ENCODE measurements at places on chromosomes 3 and 15.

GRCh38 chr15:61780278-61780980 is 279.8 kb downstream of the VPS13C start:
- no peak for DNase-seq

- no peak for DNase-seq
These were observed 753 bp downstream of the INAFM2 start for GRCh38 chr15:40323953-40324937.

- DNase-seq = no peak
These were observed 105.4 kb downstream of the SCAPER start for GRCh38 chr15:76799760-76800159.

- no peak for DNase-seq
These were observed 3.4 kb upstream of the MGLL start for GRCh38 chr3:127825756-127826155.

DNA sequence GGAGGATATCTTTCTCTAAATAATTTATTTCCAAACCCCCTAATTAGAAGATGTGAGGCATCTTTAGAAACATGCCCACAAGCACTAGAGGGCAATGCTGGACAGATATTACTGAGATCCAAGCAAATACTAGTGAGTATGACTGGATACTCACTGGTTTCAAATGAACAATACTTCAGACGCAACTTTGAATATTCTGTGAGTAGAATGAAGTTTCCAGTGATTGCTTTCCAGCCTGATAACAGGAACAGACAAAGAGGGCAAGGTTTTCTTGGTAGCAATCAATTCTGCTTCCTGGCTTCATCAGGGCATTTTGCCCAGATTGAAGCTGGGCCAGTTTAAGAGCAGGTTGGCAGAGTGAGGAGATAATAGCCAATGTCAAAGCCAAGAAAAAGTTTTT is 442.6 kb upstream of the PDZRN3 start:
- no peak for DNase-seq

GRCh38 chr3:101996832-101997231 is 147.5 kb downstream of the NFKBIZ start:
- no peak for DNase-seq

DNA sequence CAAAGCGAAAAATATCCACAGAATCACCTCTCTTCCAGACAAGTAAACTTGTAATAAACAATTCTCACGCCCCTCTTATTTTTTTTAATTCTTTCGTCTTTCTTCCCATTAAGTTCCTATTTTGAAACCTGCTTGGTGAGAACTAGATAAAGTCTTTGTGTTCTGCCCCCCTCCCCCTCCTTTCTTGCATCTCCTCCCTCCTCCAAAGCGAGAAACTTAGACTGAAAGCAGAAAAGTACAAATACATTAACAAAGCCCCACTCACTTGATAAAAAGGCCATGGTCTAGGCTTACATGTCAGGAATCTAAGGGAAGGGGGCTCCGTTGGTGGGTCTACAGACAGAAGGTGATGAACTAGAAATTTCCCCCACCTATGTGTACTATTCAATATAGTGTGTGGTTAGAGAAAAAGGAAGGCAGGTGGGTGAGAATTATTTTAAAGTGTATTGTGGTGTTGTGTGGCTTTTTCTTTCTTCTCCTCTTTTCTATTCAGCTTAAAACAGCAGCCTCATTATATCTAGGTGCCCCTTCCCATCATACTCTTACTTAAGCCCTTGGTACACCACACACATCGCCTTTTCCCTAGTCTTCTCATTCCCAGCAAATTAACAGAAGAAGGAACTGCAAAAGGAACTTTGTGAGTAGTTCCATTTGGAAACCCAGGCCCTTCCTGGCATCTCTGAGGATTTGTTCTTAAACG is 215.3 kb downstream of the MEIS2 start:
- DNase-seq = no peak

DNA sequence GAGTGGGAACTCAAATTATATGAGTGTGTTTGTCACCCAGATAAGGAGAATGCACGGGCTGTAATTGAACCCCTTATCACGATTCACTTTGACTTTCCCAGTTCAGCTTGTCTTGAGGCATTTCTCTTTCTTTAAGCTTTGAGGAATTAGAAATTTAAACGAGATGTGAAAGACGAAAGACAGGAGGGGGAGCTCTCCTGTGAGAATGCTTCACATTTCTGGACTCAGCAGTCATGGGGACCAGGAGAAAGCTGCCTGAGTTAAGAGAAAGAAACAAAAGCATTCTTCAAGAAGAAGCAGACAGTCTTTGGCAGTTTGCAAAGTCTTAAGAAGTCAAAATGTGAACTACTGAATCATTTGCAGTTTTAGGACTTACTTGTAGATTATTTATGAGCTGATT is 205.6 kb downstream of the NECTIN3 start:
- no peak for DNase-seq

DNA sequence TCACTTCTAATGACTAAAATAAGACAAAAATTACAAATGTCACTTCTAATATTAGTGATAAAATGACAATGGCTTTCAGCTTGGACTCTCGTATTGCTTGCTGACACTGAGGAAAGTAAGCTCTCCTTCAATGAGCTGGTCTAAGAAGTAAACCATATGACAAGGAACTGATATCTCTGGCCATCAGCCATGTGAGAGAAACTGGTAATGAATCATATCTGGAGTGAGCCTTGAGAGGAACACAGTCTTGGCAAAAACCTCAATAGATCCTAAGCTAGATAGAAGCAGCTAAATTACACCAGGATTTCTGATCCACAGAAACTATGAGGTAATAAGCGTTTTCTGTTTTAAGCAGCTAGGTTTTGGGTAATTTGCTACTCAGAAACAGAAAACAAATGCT is 1575.1 kb downstream of the OTOL1 start:
- no peak for DNase-seq

- DNase-seq = no peak
These were observed 30.7 kb downstream of the CLEC3B start for GRCh38 chr3:45056608-45057301.

DNA sequence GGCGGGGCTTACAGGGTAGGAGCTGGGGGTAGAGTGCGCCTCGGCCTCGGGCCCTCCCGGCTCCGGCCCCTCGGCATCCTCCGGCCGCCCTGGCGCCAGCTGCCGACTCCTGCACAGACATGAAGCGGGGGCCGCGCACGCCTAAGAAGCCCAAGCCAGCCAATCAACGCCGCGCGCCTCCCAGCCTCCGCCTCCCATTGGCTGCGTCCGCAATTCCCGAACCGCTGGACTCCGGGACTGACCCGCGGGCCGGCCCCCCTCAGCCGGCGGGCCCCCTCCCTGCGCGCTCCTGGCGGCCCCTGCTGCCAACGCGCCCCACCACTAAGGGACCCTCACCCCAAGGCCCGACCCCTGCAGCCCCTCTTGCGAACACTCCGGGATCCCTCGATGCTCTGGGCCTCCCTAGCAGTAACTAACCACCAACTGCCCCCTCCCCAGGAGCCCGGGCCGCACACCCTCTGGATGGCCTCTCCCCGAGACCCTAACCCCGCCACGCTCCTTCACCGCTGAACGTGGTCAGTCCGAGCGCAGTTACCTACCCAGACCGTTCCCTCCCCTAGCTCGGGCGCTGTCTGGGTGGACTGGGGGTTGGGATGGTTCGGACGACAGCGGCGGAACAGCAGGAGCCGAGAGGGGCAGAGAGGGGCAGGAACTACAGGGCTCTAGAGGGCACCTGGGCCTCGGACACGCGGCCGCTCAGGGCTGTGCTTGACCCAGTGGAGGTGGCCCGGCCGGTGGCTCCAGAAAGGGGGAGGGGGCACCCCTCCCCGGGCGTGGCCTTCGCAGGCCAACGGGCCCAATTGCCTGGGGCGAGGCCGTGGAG is 5.0 kb downstream of the GATA2 start:
- no peak for DNase-seq

DNA sequence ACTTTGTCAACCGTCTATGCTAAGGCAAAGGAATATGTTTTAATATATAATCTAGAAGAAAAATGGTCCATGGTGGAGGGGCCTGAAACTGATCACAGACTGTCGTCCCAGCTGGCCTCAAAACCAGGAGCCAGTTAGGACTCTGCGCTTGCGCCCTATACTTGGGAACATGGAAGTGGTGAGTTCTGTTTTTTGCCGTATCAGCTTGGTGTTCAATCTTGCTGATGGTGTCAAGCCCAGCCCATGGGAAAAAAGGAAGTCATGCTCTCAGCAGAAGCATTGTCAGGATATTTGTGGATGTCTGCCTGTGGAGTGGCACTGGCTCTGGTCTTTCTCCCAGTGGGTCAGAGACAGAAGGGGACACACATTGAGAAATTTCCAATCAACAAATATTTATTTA is 342.0 kb upstream of the CTDSPL start:
- no peak for DNase-seq

GRCh38 chr3:190533511-190534281 is 19.8 kb downstream of the IL1RAP start:
- no peak for DNase-seq

- no peak for DNase-seq
These were observed 82.9 kb downstream of the FAM43A start for GRCh38 chr3:194768586-194768985.

GRCh38 chr15:81184188-81184587 is 12.5 kb upstream of the IL16 start:
- no peak for DNase-seq

GRCh38 chr15:93245661-93246042 is 156.6 kb upstream of the RGMA start:
- DNase-seq = no peak

DNA sequence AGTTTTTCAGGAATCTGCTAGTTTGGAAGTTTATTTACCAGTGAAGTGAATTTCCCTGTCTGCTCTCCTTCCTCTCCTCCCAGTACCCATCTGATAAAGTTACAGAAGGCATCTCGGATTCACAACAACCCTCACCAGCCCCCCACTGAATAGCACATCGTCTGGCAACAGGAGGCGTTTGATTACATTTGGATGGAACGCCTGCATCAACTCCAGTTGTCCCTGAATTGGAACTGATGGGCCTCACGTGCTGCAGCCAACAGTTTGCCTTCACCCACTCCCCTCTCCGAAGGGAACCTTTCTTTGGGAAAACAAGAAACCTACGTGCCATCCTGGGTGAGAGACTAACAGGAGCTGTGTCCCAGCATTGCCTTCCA is 59.5 kb upstream of the BCL6 start:
- DNase-seq = no peak

GRCh38 chr3:23159929-23160328 is 43.2 kb upstream of the UBE2E2 start:
- DNase-seq = no peak

- DNase-seq = no peak
These were observed 11.7 kb downstream of the ITGA11 start for GRCh38 chr15:68420186-68420684.

DNA sequence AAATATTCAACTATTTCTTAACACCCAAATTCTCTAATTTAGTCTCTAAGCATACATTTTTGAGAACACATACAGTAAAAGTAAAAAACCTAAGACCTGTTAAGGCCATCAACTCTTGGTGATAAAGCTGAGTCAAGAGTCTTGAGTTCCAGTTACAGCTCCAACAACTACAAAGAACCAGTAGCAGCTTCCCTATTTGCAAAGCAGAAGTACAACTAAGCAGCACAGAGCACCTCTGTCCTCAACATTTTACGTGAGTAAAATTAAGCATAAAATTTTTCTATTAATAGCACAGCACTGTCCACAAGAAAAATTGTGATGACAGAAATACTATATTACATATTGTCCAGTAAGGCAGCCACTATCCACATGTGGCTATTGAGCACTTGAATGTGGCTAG is 4.4 kb downstream of the PCOLCE2 start:
- no peak for DNase-seq

DNA sequence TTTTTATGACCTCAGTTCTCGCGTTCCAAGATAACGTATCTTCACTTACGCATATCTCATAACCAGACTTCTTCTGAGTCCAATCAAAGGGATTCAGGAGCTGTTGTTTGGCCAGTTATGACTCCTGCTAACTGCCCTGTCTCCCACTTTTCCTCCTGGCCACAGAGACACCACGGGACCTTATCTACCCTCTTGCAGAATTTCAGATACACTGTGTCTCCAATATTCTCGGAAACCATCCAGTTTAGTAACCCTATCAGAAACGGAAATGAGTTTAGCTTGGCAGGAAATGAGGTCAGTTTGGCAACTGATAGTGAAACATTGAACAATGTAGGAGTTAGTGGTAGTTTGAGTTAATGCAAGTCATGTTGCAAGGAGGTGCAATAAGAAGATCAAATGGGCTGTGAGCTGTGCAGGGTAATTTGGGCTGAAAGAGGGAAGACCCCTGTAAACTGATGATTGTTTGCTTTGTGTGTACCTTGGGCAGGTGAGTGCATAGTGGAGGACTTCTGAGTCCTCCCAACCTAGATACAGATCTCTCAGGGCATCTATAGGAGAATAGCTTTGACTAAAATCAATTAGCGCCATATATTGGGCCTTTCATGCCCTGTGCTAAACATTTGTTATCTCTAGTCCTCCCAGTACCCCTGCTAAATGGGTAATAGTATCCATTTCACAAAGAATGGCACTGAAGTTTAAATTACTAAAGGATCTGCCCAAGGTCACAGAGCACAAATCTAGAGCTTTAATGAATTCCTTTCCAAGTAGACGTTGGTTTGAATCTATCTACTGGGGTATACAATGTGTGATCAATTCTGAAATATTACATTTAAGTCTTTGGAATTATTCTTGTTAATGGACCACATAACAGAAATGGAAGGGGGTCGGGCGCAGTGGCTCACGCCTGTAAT is 41.3 kb upstream of the PIK3CB start:
- DNase-seq = peak; percentile 12

- DNase-seq = no peak
These were observed 41.1 kb upstream of the APH1B start for GRCh38 chr15:63236272-63236671.

GRCh38 chr3:16767006-16767405 is 117.7 kb upstream of the PLCL2 start:
- DNase-seq = no peak

DNA sequence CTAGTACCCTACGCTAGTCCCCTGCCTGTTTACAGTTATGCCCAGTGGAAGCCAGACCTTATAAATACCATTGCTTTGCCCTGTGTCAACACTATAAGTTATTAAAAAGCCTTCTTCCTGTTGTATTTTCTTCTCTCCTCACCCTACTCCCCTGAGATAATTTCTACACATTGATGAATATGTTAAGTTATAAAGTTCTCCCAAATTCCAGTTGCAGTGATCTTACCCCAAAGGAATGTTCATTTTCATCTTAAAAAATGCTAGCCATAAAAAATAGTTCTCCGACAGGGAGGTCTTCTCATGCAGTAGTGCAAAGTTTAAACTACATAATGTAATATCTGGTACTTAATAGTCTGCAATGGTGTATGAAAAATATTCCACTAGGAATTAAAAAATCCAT is 58.6 kb downstream of the MAP2K5 start:
- no peak for DNase-seq

DNA sequence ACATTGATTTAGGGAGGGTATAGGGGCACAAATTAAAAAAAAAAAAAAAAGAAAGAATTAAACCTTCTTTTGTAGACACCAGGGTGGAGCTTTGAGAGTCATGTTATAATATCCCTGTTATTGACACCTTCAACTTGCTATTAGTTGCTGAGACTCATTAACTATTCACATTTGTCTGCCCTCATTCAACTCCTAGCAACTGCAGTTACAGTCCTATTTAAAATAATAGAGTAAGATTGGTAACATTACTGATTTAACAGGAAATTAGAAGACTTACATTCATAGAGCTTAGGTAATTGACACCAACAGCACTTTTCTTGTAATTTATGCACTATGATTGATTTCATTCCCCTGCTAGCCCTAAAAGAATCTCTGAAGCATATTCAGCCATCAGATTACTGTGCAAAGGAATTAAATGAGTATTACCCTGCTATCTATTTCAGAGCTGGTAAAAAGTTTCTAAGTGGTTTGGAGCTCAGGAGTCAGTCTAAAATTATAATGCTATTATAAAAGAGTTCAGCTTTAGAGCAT is 148.8 kb upstream of the TBL1XR1 start:
- no peak for DNase-seq

GRCh38 chr15:60318216-60318867 is 79.4 kb downstream of the ANXA2 start:
- DNase-seq = no peak

All from CD4-positive, alpha-beta T cell treated with Interleukin-10 for 1 hour (primary cell).